ENCODE measurements at places on chromosomes 16 and 17.

DNA sequence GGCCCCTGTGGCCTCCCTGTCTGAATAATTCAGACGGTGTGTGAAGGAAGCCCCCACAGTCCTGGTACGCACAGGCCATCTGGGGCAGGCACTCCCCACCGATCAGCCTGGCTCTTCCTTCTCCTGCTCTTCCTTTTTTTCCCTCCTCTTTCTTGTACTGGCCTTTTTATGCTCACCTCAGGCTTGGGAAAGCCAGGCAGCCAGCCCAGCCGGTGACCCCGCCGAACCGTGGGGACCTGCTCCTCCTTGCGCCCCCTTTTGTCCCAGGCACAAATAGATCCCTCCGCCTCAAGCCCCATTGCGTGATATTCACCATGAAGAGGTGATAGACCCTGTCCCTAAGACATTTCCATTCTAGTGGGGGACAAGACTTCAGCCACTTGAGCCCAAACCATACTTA, 80.2 kb upstream of the BRD7 start:
- DNase-seq, result no peak

- no peak for DNase-seq
These were observed 64.0 kb upstream of the DNAH17 start for GRCh38 chr17:78641243-78641642.

GRCh38 chr17:55354941-55355340, 66.7 kb downstream of the MMD start:
- DNase-seq, result no peak

GRCh38 chr17:65751263-65751662, 189.8 kb upstream of the AXIN2 start:
- no peak for DNase-seq

DNA sequence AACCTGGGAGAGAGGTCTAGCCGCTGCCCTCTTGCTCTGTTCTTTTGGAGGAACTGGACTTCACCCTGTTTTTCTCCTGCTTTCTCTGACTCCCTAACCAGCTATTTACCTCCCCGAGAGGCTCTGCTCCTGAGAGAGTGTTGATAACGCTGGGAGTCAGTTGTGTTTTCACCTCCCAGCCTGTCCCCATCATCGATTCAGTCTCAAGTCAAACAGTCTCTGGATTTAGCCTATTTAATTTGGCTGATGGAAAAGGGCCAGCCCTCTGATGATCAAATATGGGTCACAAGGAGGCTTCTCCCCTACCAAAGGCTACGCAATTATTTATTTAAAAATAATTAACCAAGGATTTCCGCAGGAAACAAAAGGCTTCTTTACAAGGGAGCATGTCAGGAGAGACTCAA, 31.8 kb downstream of the HNF1B start:
- no peak for DNase-seq

DNA sequence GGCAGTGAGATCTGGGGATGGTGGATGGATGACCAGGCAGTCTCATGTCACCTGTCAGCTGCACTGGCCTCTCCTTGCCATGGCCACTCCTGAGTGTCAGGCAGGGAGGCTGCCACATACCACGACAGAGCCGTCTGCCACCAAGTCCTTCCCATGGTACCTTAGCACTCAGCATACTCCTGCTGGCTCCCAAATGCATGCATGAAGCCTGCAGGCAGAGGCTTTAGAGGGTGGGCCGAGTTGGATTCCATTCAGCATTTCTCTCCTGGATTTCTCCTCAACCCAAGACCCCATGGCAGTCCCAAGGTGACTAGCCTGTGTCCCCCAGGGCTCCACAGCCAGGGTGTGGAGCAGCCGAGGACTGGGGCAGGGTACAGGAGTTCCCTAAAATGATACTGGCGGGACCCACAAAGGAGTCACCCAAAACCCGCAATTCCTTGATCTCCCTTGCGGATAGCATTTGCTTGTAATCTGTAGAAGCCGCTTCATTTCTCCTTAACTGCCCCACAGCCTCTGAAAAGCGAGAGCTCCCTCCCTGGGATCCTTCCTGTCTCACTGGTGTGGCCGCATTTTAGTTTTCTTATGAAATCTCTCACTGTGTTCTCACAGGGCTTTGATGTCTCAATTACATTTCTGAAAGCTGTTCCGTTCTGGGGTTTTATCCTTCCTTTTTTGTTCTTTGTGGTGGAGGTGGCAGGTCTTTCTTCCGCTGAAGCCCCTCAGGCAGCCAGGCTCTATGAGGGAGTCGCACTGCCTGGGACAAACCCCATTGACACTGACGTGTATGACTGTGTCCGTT, 141.4 kb downstream of the SOCS1 start:
- no peak for DNase-seq

GRCh38 chr17:83046448-83047181, 32.8 kb upstream of the METRNL start:
- DNase-seq, result no peak

DNA sequence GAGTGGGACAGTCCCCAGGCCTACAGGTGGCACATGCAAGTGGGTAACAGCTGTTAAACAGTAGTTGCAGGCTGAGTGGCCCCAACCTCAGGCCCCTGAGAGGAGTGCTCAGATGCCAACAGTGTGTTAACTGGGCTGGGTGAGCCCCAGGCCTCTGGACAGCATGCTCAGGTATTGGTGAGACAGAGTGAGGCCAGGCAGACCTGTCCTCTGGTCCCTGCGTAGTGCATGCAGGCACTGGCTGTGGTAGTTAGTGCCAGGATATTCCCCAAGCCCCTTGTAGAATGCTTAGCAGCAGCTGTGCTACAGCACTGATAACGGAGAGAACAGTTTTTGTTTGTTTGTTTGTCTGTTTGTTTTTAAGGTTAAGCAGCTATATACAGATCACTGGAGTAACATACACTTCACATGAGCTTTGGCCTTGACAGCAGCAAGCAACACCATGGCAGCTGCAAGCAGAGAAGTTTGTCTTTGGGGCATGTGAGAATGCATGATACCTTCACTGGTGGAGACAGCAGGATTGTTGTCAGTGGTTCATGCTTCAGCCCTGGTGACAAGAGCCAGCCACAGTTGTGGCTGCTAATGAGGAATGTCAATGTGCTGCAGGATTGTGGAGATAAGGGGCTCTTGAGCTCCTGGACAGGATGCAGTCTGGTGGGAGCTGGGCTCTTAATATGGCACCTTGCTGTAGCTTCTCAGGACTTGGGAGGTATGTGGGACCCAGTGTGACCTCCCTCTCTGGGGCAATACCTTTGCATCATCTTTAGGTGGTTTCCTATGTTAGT, 614.4 kb downstream of the CDH11 start:
- DNase-seq, result no peak
